Stimulated activated CD8-positive, alpha-beta memory T cell treated with anti-CD3 and anti-CD28 coated beads, Interleukin-4, amount 100 ng/mL, for 4 hours (primary cell): ENCODE measurements at places on chromosomes 5 and 9.

GRCh38 chr9:87816036-87816435 is 66.6 kb upstream of the SPATA31E1 start:
- DNase-seq = no peak

DNA sequence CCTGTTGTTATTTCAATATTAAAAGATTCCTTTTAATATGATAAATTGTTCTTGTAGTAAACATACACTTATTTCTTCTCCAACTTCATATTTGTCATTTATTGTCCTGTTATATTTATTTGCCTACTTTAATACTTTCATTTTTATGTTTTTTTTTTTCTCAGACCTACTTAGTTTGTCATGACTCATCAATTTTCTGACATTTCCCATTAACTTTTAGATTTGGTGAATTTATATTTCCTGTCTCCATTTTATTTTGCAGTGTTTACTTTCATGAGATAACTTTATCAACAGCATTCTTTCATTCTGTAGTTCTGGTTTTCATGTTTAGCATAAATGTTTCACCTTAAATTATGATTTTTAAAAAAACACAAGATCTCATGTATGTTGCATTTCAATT is 788.7 kb downstream of the EFNA5 start:
- no peak for DNase-seq

DNA sequence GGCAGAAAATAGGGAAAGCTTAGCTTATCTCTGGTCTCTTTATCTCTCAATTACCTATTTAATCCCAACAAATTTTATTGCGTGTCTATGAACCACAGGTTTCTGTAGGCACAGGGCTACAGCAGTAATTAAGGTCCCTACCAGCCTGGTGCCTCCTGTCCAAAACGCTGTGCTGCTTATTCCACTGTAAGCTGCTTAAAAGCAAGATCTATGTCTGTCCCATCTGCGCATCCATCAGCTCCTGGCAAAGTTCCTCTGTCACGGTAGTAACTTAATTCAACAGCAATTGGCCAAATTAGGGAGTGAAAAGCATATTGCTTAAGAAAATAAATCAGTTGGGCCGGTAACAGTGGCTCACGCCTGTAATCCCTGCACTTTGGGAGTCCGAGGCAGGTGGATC is 235.8 kb upstream of the VLDLR start:
- no peak for DNase-seq

- no peak for DNase-seq
Measured at GRCh38 chr9:33167972-33168461, 881 bp upstream of the B4GALT1 start.

DNA sequence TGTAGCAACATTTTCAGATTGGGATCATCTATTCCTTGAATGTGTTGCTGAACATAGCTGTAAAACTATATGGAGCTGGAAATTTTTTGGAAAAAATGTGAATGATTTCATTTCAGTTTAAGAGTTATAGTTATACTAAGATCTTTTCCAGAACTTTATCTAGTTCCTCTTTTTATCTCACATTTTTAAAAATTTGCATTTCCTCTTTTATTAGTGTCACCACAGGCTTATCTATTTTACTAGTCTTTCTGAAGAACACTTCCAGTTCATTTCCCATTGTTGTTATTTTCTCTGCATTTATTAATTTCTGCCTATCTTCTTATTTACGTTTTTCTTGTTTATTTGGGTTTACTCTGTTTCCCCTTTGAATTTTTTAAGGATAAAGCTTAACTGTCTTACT is 46.0 kb upstream of the FSTL4 start:
- no peak for DNase-seq

GRCh38 chr5:97745817-97746216 is 562.8 kb upstream of the RIOK2 start:
- no peak for DNase-seq

- no peak for DNase-seq
Measured at GRCh38 chr5:44747396-44747795, 61.4 kb upstream of the MRPS30 start.

- DNase-seq = no peak
Measured at GRCh38 chr9:37936376-37936775, 32.4 kb upstream of the SLC25A51 start.

DNA sequence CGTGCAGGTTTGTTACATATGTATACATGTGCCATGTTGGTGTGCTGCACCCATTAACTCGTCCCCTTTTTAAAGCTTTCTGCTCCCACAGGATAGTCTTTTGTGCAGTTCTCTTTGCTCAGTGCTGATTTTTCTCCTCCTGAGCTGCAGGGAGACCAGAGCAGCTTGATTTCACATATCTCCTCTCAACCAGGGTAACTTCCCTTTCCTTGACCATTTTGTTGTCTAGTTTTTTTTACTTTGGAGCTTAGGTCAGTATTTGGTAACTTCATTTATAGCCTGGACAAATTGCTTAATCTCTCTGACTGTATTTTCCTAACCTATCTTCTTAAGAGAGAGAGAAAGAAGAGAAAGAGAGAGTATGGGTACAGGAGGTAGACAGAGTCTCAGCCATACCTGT is 137.1 kb upstream of the ZNF366 start:
- no peak for DNase-seq

DNA sequence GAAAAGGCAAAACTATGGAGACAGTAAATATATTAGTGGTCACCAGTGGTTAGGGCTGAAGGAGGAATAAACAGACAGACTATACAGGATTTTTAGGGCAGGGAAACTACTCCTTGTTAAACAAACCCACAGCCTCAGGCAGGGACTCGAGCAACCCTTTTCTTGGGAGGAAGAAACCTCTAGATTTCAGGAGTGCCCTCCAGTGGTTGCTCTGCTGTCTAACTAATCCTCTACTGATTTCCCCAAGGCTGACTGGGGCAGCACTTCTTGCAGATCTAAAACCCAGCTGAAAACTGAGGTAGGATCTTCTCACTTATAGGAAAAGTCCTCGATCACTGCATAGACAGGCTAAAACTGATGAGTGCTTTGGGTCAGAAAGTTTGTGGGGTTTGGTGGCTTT is 176.8 kb downstream of the ISOC1 start:
- DNase-seq = no peak

DNA sequence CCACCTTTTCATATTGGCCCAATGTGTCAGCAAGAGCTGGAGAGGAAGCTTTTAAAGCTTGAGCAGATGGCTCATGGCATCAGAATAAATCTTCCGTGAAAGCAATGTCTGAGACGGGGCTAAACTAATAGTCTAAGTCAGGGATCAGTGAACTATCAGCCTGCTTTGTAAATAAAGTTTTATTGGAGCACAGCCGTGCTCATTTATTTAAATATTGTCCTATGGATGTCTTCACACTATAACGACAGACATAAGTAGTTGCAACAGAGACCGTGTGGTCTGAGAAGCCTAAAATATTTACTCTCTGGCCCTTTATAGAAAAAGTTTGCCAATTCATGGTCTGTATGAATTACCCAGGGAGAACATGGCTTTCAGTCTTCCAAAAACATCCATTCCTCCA is 85.6 kb upstream of the SLC44A1 start:
- DNase-seq = no peak

DNA sequence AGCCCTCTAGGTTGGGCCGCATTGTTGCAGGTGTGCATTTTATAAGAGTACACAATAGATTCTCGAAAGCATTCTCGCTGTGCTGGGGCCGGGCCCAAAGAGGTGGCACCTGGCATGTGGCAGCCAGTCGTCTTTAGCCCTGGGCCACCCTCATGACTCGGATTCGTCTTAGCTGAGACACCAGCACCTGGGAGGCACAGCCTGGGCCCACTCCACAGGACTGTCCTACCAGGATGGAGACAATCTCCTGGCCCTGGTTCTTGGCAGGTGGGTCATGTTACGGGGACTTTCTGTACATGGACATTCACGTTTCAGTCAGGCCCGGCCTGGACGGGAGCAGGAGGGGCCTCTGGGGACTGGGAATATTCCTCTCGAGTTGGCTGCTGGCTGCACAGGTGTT is 212.5 kb downstream of the FANCC start:
- no peak for DNase-seq

- no peak for DNase-seq
Measured at GRCh38 chr5:74401946-74402320, 238.6 kb downstream of the ENC1 start.

- no peak for DNase-seq
Measured at GRCh38 chr9:131838530-131839280, 98.8 kb upstream of the RAPGEF1 start.

DNA sequence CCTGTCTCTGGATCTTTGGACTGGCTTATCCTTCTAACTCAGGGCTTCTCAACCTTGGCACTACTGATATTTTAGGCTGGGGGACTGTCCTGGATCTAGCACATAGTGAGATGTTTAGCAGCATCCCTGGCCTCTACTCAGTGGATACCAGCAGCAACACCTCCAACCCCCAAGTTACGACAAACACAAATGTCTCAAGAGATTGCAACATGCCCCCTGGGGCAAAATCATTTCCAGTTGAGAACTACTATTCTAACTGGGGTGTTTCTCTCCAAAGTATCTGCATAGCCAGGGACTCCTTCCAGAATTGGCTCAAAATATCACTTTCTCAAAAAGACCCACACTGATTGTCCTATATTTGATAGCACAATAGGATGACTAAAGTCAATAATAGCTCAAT is 7.2 kb upstream of the TLR4 start:
- DNase-seq = no peak

- DNase-seq = no peak
Measured at GRCh38 chr9:98146101-98146991, 27.3 kb upstream of the TRIM14 start.

- no peak for DNase-seq
Measured at GRCh38 chr5:108531367-108532128, 149.7 kb upstream of the FBXL17 start.

- no peak for DNase-seq
Measured at GRCh38 chr5:94731471-94731870, 113.0 kb downstream of the SLF1 start.

GRCh38 chr9:89468281-89468960 is 29.5 kb downstream of the SEMA4D start:
- no peak for DNase-seq

- DNase-seq = no peak
Measured at GRCh38 chr9:124133727-124134126, 122.2 kb downstream of the LHX2 start.

DNA sequence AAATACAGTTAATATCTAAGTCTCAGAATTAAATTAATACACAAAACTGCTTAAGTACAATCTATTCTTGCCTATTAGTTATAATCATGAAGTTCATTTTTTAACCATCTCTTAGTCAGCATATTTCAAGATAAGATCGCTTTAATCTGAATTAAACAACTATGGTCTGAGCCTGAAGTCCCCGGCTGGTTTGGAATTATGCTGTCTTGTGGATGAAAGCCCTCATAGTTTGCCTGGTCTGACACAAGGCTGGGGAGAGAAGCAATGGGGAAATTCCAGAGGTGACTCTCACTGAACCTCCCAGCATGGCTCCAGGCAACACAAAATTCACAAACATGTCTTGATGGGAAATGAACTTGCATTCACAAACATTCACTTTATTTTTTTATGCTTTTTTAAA is 28.0 kb upstream of the GRAMD2B start:
- DNase-seq = no peak

GRCh38 chr9:89439571-89439970 is 58.3 kb downstream of the SEMA4D start:
- no peak for DNase-seq

- no peak for DNase-seq
Measured at GRCh38 chr5:57411982-57412381, 70.6 kb downstream of the ACTBL2 start.
